ENCODE measurements at places on chromosomes 6 and 20.

GRCh38 chr20:54340206-54340605 is 132.3 kb downstream of the PFDN4 start:
- no peak for DNase-seq

DNA sequence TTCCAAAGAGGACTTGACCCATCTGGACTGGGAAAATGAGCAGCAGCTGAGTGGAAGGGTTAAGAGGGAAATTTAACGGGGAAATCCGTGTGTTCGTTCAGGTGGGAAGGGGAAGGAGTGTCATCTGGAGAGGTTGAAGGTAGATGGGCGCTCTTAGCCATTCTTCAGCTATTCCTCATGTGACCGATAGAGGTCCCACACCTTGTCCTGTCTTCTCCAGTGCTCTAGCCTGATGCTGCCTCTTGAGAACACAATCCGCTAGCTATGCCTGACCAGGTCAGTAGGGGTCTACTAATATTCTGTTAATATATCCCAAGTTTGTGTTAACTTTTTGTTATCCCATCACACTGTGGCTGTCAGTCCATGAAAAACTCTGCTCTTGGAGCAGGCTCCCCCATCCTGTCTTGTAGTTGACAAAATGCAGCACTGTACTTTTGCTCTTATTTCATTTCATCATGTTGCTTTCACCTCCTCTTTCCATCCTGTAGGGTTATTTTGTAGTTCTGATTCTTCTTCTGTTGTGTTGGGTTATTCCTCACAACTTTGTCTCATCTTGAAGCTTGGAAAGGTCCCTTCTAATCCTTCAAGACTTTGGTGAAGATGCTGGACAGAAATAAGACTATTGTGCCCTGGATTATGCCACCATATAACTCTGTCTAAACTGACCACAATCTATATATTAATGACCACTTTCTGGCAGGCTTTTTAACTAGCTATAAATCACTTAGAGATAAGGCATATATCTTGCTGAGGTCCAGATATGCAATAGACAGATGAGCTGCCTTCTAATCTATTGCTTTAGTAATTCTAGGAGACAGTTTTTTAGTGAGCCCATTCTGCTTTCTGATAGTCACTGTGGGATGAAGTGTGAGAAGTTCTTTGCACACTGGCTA is 123.4 kb upstream of the SUPT3H start:
- no peak for DNase-seq

DNA sequence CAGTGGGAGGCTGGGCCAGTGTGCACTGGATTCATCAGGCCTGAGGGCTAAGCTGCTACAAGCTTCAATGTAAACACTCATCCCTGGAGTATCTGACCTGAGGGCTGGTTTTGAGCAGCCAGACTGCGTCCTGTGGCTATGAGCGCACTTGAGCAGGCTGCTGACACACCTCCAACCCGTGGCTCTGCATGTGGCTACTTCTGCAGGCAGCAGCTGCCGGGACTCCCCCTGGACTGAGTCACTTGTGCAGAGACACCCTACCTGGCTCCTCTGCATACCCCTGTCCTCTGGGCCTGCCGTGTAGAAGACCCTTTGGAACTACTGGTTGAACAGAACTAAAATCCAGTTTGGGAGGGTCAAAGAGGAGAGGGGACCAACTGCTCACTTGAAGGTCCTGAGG is 172.0 kb downstream of the SCP2D1 start:
- DNase-seq, result no peak

DNA sequence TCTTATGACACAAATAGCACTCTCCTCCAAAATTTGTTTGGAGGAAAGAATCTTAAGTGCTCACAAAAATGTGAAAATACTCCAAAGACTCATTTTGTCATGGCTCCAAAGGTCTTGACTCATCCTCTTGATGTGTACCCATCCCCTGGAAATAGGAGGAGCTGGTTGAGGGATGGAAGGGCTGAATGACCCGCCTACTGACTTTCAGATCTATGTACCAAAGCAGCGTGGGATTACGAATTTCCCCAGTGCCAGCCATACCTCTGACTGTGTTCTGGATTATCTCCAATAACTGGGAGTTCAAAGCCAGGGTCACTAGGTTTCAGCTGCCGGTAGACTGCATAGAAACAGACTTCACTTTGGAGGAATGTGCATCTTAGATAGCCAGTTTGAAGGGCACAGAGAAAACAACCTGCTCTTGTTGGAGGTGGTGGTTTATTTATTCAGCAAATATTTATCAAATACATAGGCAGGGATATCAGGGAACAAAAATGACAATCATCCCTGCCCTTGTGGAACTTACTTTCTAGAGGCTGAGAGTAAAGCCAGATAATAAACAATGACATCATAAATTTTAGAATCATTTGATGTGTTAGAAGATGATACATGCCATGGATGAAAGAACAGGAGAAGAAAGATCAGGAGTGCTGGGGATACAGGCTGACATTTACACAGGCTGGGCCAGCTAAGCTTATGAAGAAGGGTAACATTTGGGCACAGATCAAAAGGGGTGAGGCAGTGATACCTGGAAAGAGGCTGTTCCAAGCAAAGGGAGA is 246.6 kb downstream of the TBXT start:
- DNase-seq, result no peak

DNA sequence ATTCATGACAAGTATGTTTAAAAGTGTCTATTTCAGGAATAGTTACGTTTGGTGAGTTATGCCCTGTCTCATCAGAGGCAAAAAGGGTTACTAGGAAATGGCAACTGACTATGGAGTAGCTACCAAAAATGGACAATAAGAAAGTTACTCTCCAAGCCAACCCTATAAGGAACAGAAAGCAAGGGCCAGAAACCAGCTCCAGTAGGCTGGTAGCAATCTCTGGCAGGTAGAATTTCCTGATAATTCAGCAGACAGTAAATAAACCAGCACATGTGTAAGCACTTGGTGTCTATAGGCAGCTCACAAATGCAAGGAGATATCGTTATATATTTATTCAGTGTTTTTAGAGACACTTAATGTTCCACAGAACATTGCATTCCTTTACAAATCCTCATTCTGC is 20.3 kb downstream of the SOX4 start:
- DNase-seq, result no peak

DNA sequence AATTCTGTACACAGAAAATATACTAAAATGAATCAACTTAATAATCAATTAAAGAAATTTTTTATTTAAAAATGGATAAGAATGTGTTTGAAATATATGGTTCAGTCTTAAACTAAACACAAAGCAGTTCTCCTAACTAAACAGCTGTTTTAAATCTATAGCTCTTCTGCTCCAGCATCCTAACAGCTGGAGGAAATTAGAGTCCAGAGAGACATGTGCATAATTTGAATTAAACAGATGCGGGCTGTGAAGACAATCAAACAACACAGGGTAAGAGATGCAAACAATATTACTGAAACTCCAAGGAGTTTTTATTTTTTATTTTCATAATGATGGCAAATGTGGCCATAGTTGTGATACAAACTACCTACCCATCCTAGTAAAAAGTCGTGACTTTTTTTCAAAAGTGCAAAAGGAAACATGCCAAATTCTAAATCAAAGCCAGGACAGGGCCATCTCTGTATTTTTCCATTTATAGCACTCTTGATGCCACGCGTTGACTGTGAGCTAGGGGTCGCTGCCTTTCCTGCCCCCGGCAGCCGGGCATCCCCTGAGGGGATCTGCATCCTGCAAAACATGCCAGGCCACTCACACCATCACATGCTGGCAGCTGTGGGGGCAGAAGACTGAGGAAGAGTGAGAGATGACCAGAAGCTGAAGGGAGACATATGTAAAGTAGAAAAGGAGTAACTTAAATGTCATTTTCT is 310.6 kb downstream of the PRKN start:
- DNase-seq, result no peak

DNA sequence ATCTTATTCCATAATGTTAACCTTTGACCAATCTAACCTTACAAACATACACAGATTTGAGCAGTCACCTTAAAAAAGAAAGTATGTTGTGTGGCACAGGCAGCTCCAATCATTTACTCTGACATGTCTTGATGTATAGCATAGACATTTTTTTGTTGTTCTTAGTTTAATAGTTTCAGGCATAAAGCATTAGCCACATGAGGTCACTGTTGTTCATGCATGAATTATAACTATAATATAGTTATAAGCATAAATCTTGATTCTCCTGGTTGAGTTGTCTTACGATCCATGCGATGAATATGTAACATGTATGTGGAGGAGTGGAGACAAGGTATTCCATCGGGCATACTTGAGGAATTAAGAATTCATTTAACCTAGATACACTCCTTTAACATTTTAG is 26.1 kb upstream of the NKAIN2 start:
- peak; percentile 36 for DNase-seq

- no peak for DNase-seq
These were observed 57.9 kb downstream of the SYNJ2 start for GRCh38 chr6:158039571-158040050.

DNA sequence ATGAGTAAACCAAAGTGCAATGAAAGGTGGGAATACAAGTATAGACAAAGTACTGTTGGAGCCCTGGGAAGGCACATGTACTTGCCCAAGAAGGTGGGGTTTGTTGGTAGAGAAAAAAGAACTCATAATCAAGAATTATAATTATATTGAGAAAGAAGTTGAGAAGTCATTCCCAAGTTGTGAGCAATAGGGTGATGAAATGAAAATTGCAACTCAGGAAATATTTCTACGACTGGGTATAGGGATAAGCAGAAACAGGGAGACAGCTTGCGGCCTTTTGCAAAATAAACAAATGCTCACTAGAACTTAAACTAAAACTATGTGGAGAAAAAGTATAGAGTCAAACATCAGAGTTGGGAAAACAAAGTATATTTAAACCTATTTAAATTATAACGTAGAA is 250.7 kb upstream of the FAM83B start:
- no peak for DNase-seq

- DNase-seq, result no peak
These were observed 36.4 kb upstream of the RREB1 start for GRCh38 chr6:7071405-7071804.

GRCh38 chr6:162728706-162729105 is 932 bp downstream of the PACRG start:
- no peak for DNase-seq

GRCh38 chr6:138017166-138017757 is 90.0 kb downstream of the PERP start:
- DNase-seq, result no peak

- no peak for DNase-seq
These were observed 127.2 kb downstream of the PAX1 start for GRCh38 chr20:21832442-21833385.

Data from NCI-H1436 (cell line).